BE2C (cell line): ENCODE measurements at places on chromosomes 6 and 20.
A peak's percentile ranks its signal among the peaks of the same experiment; 100 is the strongest.

DNA sequence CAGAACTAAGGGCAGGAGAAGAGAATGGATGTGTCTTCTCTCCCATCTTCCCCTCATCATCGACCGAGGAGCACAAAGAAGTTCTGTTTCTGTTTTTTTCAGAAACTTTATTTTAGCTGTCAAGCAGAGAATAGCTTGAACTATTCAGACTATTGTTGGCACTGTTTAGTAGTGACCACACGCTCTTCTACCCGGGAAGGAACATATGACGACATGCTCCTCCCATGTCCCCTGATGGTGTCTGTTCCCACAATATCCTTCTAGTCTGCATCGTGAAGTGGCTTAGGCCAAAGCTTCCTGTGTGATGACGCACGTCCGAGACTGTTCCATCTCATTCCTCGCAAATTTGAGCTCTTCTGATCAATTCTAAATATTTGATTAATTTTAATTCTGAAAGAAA is 27.2 kb upstream of the KIF25 start:
- DNase-seq: no peak

DNA sequence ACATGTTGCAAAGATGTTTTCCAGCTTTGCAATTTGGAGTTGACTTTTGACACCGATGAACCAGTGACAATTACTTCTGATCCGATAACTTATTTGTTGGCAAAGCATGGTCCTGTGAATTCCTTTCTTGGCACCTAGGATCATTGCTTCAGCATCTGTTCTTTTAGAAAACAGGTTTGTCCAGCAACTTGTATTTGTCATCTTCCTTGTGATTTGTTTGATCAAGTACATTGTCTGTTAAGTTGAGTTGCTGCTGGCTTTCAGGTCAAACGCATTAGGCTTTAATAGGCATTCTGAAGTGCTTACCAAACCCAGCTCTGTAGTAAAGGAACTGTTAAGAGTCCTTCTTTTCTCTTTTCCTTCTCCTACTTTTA is 192.4 kb upstream of the ZNF217 start:
- DNase-seq: no peak

DNA sequence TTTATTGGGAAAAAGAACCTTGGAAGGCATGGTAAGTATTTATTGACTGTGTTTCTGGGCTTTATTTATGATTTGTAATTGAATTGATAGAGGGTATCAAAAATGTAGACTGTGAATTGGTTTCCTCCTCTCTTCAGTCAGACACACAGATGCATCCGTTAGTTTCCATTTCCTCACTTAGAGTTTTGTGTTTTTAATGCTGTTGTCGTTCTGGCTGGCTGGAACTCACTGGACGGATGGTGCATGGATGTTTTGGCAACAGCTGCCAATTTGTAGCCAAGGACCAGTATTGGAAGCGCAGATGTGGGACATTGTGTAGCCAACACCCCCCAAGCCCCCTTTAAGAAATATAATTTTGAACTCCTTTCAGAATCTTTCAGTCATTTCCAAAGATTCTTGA is 134.5 kb downstream of the JARID2 start:
- DNase-seq: no peak

GRCh38 chr6:47047479-47048407 is 5.6 kb upstream of the ADGRF1 start:
- peak; percentile 21 for DNase-seq

- peak; percentile 92 for DNase-seq
Observed at GRCh38 chr20:38152175-38152620, 12.9 kb downstream of the TGM2 start.

GRCh38 chr6:148873154-148873553 is 126.3 kb downstream of the UST start:
- DNase-seq: no peak

DNA sequence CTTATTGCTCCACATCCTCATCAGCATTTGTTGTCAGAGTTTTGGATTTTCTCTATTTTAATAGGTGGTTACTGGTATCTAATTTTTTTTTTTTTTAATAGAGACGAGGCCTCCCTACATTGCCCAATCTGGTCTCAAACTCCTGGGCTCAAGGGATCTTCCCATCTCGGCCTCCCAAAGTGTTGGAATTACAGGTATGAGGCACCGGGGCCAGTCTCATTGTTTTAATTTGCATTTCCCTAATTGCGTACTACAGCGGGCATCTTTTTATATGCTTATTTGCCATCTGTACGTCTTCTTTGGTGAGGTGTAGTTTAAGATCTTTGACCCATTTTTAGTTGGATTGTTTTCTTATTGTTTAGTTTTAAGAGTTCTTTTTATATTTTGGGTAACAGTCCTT is 210.4 kb upstream of the SULF2 start:
- no peak for DNase-seq

DNA sequence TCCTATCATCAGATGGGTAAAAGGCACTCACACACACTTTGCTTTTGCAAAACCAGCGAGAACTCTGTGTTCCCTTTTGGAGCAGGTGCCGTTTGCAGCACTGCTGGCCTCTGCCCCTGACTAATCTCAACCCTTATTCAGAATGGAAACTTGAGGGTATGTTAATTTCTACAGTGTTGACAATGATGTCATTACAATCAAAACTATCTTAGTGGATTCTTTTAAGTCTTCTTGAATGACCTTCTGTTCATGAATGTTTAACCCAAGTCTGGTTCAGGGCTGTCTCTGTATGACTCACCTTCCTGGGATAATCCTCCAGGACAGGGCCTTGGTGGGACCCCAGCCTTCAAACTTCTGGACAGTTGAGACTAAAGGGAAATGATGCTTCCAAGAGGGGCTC is 197.9 kb downstream of the CDH4 start:
- DNase-seq: no peak

DNA sequence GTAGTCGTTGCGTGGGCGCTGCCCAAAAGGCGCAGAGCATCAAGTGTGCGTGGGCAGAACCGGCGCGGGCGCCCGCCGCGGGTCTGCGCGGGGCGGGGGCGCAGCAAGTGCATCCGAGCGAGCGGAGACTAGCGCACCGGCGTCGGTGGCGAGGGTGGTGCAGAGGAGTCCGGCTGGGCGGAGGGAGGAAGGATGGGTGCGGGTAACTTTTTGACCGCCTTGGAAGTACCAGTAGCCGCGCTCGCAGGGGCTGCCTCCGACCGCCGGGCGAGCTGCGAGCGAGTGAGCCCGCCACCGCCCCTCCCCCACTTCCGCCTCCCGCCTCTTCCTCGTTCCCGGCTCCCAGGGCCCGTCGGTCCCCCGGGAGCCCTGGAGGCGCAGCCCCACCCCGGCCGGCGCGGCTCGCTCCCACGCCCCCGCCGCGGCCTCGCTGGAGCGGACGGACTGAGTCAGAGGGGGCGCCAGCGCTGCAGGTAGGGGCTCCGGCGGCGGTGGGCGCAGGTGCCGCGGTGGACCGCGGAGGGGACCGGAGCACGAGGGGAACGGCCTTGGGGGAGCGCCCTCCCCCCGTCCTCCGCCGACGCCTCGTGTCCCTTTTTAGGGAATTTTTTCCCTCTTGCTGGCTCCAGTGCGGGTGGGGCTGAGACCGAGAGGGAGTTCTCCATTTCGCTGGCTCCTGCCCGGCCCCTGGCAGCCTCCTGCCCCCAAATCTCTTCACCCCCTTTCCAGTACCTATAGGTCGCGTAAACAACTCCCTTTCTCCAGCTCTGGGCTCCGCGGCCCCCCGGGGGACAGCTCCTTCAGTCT is 1.6 kb upstream of the DBNDD2 start:
- peak; percentile 67 for DNase-seq

DNA sequence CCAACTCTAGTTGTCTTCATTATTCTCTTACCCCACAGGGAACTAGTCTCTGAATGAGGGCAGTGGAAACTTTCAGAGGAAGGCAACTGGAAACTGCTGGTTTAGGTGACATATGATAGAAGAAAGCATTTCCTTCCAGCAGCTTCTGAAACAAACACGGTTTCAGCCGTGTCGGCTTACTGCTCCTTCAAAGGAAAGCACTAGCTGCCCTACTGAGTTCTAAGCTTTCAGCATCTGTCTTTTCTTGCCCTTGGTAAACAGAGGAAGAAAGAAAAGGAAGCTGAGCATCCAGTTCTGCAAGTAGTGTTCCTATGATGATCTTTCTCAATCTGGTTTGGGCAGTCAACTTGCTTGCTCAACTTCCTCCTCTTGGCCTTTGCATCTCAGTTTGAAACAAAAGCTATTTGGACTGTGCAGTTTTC is 117.5 kb upstream of the CEP85L start:
- DNase-seq: no peak

- no peak for DNase-seq
Observed at GRCh38 chr6:99882128-99882702, 111.8 kb downstream of the MCHR2 start.

- no peak for DNase-seq
Observed at GRCh38 chr6:127031511-127031910, 87.0 kb upstream of the RSPO3 start.

DNA sequence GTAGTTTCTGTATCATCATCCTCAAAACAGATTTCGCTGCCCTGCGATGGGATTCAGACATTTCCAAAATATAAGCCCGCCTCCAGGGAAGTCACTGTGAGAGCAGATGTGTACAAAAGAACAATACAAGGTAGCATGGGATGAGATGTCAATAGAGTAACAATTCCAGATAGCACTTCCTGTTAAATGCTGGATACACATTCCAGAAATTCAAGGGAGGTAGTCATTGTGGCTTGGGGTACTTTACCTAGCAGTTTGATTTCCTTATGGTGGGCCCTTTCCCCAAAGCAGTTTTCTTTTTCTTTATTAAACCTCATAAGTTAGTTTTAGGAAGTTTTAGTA is 2.5 kb downstream of the RNF217 start:
- no peak for DNase-seq

- peak; percentile 43 for DNase-seq
Observed at GRCh38 chr6:161443848-161444247, 170.0 kb upstream of the AGPAT4 start.

GRCh38 chr20:12293900-12294299 is 376.2 kb downstream of the BTBD3 start:
- peak; percentile 77 for DNase-seq

GRCh38 chr20:47529840-47530239 is 28.2 kb downstream of the NCOA3 start:
- DNase-seq: no peak
